ENCODE measurements at places on chromosomes 11 and 22.

DNA sequence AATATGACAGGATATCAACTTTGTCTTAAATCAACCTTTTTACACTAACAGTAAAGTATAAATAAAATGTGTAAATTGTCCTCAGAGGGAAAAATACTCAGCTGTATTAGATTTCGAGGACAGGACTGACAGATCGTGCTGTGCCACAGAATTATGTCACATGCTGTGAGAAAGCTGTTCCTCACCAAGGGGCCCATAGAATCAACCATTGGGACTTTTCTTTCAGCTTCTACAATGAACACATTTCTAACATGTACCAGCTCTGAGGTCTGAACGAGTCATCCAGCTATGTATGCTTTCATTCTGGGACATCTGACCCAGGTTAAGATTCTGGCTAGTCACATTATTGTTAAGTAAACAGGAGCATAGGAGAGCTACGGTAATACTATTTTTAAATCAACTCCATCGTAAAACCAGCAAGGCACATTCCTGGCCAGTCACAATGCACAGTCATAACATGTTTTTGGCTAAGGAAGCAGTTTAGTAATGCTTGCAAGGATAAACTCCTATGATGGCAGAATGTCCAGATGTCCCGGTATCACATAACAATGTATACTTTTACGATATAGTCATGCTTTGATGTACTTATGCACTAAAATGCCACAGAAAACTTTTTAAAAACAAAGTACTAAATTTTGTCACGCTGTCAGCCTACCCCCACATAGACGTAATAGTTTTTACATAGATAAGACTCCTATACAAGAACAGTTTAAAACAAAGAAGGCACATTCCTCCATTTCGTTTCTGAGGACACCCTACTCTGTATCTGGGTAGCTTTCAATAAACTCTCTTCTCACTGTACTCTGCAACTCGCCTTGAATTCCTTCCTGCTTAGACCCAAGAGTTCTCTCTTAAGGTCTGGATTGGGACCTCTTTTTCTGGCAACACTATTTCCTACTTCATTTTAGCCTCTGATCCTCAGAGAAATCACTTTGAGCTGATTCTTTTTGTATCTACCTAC, 27.4 kb downstream of the ZNF214 start:
- DNase-seq, result no peak

DNA sequence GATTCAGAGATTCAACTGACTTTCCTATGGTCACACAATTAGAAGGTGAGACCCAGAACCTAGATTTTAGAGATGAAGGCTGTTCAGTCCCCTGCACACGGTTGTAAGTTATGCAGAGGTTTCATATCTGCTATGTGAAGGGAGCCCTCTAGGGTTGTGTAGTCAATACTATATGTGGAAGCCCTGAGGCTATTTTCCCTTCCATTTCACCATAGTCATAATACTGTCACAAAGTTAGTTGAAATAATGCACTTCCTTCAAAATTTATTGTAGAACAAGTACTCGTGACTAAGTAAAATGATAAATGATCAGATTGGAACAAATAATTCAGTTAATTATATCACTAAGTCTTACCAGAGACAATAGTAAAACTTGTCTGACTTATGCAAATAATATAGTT, 48.8 kb downstream of the ENDOD1 start:
- DNase-seq, result no peak

GRCh38 chr11:32847511-32847910, 17.8 kb downstream of the PRRG4 start:
- no peak for DNase-seq

DNA sequence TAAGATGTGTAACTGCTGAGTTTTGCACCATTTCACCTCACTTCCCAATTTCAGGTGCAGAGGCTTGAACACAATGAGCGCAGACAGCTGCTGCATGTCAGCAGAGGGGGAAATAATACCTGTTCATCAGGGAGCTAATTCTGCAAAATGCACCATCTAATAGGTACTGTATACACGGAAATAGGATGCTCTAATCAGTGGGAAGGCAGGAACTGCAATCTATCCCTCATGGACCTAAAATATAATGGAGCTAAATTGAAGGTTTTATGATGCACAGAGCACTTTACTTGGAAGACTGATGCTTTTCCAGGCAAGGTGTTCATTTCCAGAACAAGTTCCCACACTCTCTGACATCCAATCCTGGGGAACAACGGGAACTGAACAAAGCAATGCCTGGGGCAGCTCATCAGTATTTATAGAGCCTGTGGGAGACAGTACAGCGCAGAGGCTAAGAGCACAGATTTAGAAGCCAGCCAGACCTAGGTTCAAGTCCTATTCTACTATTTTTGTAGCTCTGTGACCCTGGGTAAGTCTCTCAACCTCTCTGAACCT, 78.5 kb downstream of the TENM4 start:
- DNase-seq, result no peak

- no peak for DNase-seq
Measured at GRCh38 chr11:116314006-116314405, 458.8 kb downstream of the BUD13 start.

GRCh38 chr11:12827369-12827768, 153.1 kb downstream of the TEAD1 start:
- no peak for DNase-seq

- no peak for DNase-seq
Measured at GRCh38 chr11:72627594-72628281, 46.5 kb downstream of the PDE2A start.

DNA sequence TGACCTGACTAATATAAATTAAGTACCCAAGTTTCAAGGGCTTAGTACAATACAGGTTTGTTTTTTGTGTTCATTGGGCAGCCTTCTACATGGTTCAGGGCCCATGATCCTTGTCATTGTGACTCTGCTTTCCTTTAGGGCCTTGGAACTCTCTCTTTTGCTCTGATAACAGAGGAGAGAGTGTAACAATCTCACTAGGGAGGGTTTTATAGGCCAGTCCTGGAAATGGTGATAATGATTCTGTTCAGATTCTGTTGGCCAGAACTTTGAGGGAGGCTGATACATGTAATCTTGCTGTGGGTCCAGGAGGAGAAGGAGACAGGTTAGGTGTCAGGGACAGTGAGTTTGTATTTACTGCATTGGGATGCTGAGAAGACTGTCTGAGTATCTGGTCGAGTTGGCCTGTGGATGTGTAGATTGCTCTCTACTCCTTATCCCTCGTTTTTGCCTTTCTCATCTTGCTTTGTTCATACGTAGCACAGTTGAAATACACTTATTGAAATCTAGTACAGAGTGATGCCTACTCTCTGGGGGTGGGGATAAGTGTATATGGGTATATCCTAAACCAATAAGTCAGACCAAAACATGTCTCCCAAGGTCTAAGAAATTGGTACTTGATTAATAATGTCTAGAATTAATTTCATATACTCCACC, 37.5 kb upstream of the HEPHL1 start:
- no peak for DNase-seq

DNA sequence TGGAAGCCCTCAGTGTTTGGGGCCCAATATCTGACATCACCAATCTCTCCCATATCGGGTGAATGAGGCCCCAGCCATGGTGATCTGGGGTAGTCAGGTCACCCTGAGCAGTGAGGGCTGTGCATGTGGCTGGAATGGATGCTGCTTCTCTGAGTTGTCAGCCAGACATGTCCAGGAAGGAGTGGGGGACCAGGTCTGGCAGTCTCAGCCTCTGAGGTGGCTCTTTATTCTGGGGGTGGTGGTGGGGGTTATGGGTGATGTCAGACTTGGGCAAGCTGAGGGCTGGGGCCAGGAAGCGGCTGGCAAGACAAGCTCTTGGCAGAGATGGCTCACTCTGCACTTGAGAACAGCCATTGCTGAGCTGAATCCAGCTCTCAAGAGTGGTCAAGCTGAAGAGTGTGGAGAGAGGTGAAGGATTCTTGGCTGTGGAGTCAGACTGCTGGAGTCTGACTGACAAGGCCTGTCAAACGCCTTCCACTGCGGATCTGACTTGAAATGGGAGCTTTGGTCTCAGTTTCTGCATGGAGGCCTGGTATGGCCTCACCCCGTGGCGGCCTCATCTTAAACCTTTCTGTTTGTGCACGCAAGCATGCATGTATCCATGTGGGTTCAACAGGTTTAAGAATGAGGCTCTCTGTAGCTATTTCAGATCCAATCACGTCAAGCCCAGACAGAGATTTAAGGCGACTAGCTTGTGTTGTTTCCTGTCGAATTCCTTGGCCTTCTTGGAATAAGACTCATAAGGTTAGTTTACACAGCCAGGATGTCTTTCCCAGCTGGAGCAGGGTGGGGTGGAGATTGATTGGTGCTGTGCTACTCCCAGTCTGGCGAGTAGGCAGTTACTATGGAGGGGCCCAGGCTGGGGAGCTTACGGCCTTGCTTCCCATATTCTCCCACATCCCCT, 83.9 kb upstream of the TIMP3 start:
- no peak for DNase-seq

DNA sequence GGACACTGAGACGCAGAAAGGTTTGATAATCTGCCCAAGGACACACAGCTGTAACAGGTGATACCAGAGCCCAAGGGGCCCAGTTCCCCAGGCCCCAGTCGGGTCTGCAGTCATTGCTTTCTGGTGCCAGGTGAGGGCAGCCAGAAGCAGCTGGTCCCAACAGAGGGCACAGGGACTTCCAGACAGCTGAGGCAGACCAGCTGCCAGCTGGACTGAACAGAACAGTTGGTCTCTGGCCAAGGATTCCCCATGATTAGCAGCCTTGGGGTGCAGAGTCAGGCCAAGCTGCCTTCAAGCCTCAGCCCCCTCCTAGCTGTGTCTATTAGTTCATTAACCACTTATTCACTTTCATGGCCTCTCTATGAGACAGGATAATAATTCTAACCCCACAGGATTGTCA, 105.6 kb downstream of the RRAS2 start:
- no peak for DNase-seq

GRCh38 chr11:99630629-99631028, 609.9 kb downstream of the CNTN5 start:
- DNase-seq, result no peak

DNA sequence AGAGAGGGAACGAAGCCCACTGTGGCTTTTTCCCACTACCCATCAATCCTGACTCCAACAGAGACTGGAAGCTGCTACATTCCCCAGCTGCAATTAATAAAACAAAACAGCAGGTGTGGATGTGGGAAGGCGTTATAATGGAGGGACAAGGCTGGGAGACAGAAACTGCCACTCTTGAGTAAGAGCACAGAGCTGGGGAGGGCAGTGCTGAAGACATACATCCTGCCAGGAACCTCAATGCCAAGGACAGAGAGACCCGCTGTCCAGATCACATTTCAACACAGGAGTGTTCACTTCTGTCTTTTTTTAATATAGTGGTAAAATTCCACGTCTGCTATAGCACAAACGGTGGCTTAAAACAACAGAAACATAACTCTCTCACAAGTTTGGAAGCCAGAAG, 94.5 kb downstream of the LARGE1 start:
- no peak for DNase-seq

GRCh38 chr22:20319041-20319744, 667 bp downstream of the DGCR6L start:
- peak; percentile 27 for DNase-seq

- DNase-seq, result no peak
Measured at GRCh38 chr11:63547061-63547460, 10.5 kb downstream of the PLAAT4 start.

DNA sequence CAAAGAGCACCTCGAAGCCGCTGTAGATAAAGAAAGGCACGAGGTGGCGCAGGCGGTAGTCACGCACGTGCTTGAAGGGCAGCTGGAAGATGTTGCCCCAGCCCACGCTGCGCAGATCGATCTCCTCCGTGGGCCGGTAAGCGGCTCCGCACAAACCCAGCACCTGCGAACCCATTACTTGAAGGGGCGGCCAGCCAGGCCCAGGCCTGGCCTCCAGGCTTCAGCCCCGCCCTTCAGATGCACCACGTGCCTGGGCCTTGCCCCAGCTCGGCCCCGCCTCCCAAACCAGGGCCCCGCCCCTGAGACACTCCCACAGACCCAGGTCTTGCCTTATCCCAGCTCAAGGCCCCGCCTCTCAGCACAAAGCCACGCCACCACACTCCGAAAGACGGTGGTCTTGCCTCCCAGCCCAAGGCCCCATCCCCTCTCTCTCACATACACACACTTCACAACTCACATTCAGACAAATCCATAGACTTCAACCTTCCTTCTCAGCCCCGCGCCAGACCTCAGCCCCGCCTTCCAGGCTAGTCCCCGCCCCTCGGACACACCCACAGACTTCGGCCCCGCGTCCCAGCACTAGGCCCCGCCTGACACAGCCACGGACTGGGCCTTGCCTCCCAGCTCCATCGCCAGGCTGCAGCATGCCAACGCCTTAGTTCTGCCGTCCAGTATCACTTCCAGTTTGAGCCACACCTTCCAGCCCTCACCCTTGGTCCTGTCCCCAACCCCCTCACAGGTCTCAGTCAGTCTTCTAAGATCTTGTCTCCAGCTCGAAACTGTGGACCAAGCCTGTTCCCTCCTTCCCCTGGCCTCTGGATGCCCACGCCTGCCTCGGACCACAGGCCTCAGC, 7.0 kb downstream of the UNC93B1 start:
- DNase-seq, result peak; percentile 41

All from activated CD4-positive, alpha-beta T cell treated with anti-CD3 and anti-CD28 coated beads, Interleukin-2, Interleukin-6, amounts not matched to agents 100 ng/mL and 50 ng/mL, durations not matched to agents 16 hours and 8 hours (primary cell).